ENCODE measurements at places on chromosomes 6 and 20.

GRCh38 chr20:48574383-48574782 lies 253.4 kb downstream of the PREX1 start:
- DNase-seq: peak; percentile 13

DNA sequence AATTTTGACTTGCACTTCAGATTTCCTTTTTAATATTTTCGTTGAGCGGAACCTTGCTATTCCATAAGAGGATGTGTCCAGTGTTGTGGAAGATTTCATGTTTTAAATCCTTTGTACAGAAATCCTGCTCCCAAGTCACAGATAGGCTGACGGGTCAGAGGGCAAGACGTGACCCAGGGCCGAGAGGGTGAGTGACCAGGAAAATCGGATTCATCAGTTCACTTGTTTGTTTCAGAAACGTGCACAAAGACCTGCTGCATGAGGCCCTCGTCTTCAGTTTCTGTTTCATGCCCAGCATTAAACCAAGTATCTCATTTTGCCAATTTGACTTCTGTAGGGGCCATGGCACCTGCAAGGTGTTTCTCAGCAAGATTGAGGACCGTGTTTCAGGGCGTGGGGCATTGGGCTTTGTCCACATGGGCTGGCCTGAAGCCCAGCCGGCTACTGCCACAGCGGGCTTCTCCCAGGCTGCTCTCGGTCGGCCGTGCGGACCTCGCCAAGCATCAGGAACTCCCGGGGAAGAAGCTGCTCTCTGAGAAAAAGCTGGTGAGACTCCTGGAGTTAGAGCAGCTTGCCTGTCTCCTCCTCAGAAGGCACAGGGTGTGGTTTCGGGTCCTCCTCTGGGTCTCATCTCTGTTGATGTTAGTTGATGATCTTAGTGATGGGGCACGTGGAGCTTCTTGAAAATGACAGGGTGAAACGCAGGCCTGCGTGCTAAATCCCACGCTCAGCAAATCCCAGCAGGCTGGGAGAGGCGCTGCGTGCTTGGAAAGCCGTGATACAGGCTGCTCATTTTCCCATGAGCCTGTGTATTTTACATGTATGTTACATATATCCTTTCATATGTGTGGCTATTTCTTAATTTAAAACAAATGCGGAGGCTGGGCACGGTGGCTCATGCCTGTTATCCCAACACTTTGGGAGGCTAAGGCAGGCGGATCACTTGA lies 10.5 kb downstream of the MTG2 start:
- no peak for DNase-seq

DNA sequence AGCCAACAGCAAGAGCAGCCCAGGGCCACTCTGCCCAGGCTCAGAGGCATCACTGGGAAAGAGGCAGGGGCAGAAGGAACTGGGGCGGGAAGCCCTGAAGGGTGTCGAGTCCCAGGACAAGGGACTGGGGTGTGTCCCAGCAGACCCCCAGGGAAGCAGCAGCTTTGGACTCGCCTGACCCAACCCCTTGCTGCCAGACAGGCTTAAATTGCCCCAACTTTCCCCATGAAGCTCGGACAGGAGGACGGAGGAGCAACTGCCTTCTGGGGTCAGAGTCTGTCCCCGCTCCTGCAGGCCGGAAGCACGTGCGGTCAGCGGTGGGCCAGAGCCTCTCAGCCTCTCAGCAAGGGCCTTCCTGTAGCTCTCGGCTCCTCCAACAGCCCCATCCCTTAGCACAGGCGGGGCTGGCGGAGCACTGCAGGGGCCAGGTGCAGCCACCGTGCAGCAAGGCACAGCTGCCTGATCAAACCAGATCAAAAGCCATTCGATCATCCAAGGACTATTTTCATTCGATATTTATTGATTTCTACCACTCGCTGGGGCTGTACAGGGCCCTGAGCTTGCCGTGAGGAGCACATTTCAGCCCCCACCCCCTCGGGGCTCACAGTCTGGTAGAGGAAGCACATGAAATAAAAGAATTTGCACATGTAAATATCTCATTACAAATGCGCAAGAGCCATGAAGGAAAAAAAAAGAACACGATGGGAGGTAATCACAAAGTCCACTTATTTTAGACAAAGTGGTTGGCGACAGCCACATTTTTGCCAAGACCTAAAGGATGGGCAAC lies 31.8 kb upstream of the STX16 start:
- DNase-seq: no peak

GRCh38 chr20:56200456-56200855 lies 48.1 kb upstream of the MC3R start:
- DNase-seq: peak; percentile 12

- DNase-seq: no peak
Measured at GRCh38 chr6:163285691-163286090, 128.8 kb upstream of the QKI start.

DNA sequence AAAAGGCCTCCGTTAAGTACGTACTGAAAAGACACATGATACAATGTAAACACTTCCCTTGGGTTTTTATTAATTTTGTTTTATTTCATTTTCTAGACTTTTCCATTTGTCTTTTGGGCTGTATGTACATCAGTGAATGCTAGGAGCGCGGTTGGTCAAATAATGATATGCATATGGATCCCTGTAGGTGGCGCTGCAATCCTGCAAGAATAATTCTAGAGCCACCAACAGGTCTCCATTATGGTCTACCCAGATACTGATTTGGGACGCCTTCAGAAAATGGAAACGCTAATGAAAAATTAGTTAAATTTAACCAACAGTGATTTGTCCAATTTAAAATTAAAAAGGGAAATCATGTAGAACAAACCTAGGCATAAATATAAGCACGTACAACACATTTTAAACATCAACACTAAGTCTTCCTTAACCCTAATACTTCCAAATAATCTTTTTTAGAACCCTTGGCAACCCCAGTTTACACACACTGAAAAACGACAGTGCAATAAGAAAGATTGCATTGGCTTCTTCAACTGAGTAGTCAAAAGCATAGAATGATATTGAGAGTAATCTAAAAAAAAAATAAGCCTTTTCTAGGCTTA lies 433.5 kb downstream of the RFPL4B start:
- peak; percentile 50 for DNase-seq

- DNase-seq: no peak
Measured at GRCh38 chr20:5548902-5549599, 201.2 kb upstream of the SHLD1 start.

GRCh38 chr6:142737368-142738034 lies 207.5 kb downstream of the HIVEP2 start:
- DNase-seq: no peak

DNA sequence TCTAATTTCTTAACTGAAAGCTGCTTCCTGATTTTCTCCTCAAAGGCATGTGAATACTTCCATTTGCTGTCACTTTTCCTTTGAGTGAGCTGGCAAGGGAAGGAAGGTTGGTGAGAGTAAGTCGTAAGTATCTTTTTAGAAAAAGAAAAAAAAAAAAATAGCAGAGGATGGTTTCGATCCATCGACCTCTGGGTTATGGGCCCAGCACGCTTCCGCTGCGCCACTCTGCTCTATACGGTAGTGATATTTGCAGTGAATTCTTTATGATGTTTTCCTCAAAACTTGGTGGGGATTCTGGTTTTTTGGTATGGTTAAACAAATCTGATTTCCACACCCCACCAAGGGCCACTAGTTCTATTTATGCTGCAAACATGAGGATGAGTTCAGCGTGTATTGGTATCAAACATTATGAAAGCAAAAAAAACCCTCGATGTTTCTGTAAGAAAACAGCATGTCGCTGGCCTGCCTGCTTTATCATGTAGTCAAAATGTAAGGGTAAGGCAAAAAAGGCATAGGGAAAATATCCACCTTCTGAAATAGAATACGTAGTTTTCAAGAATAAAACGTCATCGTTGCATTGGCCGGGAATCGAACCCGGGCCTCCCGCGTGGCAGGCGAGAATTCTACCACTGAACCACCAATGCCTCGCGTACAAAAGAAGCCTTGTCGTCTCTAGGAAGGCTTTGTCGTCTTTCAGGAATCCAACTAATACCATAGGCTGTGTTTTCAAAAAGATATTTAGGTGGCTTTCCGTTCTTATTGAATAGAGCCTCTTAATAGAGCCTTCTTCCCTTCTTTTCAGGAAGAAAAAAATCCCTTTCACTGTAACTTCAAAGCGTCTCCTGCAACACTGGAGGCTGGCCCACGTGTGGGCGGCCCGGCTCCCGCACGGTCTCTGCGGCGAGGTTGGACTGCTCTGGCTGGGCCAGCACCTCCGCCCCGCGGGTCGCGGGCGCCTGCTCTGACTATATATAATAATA lies 9.6 kb downstream of the OR2B2 start:
- DNase-seq: peak; percentile 87

DNA sequence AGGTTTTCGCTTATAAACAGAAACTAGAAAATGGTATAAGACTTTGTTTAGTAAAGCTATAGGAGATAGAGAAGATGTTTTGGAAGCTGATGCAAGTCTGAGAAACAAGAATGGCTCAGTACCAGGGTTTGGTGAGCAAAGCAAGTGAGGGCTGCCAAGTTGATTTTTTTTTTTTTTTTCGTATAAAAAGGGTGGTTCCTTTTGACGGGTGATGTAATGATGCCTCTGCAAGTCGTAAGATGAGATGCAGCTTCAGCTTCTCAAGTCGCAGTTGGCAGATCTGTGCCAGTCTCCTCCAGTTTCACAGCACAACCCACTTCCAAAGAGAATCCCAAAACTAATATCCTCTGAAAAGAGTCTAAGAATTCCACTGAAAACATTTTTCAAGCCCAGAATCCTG lies 252.8 kb upstream of the CDH4 start:
- no peak for DNase-seq

DNA sequence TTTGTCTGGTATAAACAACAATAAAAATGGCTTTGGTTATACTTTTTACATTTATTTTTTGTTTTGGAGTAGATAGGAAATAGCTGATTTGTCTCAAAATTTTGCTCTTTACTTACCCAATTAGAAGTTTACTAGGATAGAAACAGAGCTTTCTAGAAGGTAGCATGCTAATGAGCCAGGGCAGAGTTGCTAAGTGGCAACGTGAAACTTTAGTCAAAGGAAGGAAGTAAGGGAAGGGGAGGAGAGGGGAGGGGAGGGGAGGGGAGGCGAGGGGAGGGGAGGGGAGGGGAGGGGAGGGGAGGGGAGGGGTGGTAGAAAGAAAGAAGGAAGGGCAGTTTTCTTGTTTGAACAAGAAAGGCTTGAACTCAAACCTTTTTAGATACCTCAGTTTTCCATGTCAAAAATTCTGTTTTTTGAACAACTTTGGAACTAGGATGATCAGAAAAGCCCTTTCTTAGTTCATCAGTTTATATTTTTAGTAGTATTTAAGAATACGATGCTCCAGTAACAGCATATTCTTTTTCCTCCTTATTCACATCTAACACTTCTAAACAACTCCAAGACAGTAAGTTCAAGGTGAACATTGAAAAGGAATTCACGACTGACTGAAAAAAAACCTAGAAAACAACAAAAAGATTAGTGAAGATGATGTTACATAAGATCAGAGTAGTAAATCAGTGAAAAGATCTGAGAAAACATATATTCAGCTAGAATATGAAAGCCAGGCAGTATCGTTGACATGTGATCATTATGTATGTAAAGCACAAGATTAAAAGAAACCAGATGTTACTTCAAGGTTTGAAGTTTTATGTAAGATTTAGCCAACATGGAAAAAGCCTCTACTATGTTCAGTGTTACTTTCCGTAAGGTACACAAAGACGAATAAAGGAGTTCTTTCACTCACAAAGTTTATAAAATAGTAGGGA lies 263.4 kb downstream of the ARHGAP18 start:
- DNase-seq: no peak

DNA sequence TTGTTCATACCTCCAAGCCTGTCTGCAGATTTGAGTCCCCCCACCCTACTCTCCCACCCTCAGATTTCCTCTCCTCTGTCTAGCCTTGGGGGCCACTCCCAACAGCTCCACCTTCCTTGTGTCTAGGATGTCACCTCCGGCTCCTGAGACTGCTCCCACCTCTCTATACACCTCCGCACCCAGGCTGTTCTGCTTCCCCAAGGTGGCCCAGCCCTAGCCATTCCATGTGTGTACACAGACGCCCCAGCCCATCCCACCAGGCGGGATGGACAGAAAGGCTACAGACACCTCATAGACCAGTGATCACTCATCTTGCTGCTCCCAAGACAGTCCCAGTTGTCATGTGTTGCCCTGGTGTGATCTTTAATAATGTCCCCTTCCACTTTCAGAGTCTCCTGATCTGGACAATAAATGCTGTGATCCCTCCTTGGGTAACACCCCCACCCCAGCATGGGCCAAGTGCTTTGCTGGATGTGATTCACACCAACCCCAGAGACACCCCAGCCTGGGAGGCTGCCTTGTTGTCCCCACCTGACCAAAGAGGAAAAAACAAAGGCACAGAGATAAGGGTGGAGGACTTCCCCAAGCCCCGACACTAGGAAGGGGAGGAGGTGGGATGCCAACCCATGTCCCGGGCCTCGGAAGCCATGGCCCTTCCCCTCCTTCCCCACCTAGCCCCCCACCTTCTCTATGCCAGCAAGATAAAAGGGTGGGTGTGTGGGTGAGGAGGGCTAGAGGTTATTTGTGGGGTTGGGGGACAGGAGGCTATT lies 36.1 kb downstream of the MDFI start:
- DNase-seq: no peak

GRCh38 chr6:90028995-90029635 lies 134.8 kb downstream of the GJA10 start:
- DNase-seq: no peak

- DNase-seq: no peak
Measured at GRCh38 chr6:119683031-119683430, 333.5 kb upstream of the MAN1A1 start.

DNA sequence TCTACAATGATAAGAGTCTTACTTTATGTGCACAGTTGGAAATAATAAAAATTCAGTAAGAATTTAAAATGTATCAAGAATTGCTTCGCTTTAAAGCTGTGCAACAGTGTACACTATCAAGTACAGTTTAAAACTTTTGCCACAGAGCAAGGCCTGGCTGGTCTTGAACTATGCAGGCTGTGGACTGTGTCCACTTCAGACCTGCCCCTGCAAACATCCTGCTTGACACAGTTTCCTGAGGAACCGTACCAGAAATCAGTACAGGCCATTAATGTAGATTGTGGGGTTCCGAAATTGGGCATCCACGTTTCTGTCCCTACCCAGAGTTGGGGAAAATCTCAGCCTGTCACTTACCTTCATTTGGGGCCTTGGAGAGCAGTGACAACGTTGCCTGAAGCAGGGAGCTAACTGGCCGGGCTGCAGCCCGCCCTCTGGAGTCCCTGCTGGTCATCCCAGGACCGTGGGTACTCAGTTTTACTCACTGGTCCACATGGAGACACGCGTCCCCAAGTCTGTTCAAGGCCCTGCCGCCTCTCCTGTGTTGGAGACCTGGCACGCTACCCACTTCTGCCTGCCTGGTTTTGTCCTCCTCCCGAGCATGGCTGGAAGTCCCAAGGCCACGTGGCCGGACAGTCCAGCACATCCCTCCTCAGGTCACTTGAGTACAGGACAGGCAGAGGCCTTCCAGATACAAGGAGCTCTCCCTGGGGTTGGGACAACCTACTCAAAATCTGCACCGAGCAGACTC lies 8.4 kb downstream of the NINL start:
- DNase-seq: no peak

GRCh38 chr20:22577515-22578220 lies 6.7 kb downstream of the FOXA2 start:
- DNase-seq: no peak

DNA sequence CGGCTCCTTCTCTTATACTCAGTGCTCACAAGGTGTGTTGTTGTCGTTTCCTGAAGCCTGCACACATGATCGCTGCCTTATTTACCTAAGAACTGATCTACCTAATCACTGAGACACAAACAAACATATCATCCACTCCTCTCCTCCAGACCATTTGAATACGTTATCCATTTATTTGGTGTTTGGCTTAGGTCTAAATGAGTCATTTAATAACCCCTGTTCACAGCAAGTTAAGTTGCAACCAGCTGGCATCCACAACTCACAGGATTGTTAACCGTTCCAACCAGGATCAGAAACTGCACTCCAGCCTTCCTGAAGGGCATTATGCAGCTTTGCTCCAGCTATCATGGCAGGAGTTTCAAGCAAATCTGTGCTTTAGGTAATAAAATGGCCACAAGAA lies 511.1 kb upstream of the MAP3K7 start:
- no peak for DNase-seq
